ENCODE measurements at places on chromosomes 3 and 15. TPM values are rescaled to one million over a fixed set of nuclear protein-coding genes. Genes with fewer than 3 reads are reported as not detected.

ASB14 gene
- total RNA-seq = not detected

ZIC1 gene
- not detected for total RNA-seq

CFAP100 gene
- total RNA-seq = not detected

DPPA4 gene
- not detected for total RNA-seq

ROBO1 gene
- total RNA-seq = 30.3 TPM

GLDN gene
- not detected for total RNA-seq

CKMT1B gene
- 19.0 TPM for total RNA-seq

- H3K36me3 ChIP-seq = no peaks in the 10 kb centered on the region
- peak; percentile 64 for DNase-seq
- H3K4me1 ChIP-seq = peaks cover 13% of the 10 kb centered on the region
- no peak overlapping the region for H3K4me3 ChIP-seq
- no peaks in the 10 kb centered on the region for H3K27me3 ChIP-seq
These were observed 1264.3 kb upstream of the ALCAM start for GRCh38 chr3:104102386-104102785.

DNA sequence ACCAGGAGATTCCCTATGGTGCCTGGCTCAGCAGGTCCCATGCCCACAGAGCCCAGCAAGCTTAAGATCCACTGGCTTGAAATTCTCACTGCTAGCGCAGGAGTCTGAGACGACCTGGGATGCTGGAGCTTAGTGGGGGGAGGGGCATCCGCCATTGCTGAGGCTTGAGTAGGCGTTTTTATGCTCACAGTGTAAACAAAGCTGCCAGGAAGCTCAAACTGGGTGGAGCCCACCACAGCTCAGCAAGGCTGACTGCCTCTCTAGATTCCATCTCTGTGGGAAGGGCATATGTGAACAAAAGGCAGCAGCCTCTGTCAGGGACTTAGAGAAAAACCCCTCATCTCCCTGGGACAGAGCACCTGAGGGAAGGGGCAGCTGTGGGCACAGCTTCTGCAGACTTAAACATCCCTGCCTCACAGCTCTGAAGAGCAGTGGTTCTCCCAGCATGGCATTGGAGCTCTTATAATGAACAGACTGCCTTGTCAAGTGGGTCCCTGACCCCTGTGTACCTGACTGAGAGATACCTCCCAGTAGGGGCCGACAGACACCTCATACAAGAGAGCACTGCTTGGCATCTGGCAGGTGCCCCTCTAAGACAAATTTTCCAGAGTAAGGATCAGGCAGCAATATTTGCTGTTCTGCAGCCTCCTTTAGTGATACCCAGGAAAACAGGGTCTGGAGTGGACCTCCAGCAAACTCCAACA, 231.5 kb upstream of the SETMAR start:
- H3K4me1 ChIP-seq = no peaks in the 10 kb centered on the region
- H3K27me3 ChIP-seq = no peaks in the 10 kb centered on the region
- DNase-seq = no peak

GRCh38 chr3:73179601-73180000, 118.1 kb downstream of the EBLN2 start:
- no peak overlapping the region for H3K27ac ChIP-seq
- no peak overlapping the region for H3K4me3 ChIP-seq
- no peaks in the 10 kb centered on the region for H3K4me1 ChIP-seq

DNA sequence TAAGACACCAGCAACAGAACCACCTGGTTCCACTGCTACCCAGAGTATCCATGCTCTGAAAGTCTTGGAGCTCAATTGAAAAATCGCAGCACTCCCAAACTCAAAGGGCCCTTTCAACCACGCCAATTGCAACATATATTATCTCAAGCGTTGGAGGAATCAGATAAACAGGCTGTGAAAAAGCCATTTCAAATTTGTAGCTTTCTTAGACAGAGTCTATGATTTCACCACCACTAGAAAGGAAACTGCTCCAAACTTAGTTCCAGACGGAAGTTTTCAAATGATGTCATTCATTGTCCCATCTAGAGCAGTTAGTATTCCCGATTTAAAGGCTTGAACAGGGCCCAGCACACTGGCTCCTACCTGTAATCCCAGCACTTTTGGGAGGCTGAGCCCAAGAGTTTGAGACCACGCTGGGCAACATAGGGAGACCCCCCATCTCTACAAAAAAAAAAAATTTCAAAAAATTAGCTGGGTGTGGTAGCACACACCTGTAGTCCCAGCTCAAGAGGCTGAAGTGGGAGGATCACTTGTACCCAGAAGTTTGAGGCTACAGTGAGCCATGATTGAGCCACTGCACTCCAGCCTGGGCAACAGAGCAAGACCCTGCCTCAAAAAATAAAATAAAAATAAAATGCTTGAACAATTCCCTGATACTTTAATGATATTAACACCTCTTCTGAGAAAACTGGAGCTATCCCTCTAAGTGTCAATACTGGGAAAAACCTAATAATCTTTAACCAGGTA, 16.8 kb downstream of the TNIK start:
- H3K36me3 ChIP-seq = no peaks in the 10 kb centered on the region
- DNase-seq = no peak
- H3K4me3 ChIP-seq = no peak overlapping the region
- H3K27ac ChIP-seq = no peak overlapping the region
- no peaks in the 10 kb centered on the region for H3K27me3 ChIP-seq

- H3K27me3 ChIP-seq = no peaks in the 10 kb centered on the region
- no peaks in the 10 kb centered on the region for H3K36me3 ChIP-seq
- H3K4me1 ChIP-seq = peaks cover 9% of the 10 kb centered on the region
- peak; percentile 73 for DNase-seq
- H3K27ac ChIP-seq = no peak overlapping the region
These were observed 77.2 kb downstream of the GREM1 start for GRCh38 chr15:32794973-32795372.

GRCh38 chr3:126893651-126894050, 89.3 kb upstream of the PLXNA1 start:
- H3K27ac ChIP-seq = no peak overlapping the region
- peaks cover 48% of the 10 kb centered on the region for H3K4me1 ChIP-seq
- no peak for DNase-seq

- no peak overlapping the region for H3K4me3 ChIP-seq
- H3K27me3 ChIP-seq = no peaks in the 10 kb centered on the region
- H3K4me1 ChIP-seq = peaks cover 27% of the 10 kb centered on the region
These were observed 29.8 kb downstream of the CDCP1 start for GRCh38 chr3:45116350-45116749.

- no peaks in the 10 kb centered on the region for H3K27me3 ChIP-seq
- no peaks in the 10 kb centered on the region for H3K4me1 ChIP-seq
- no peak overlapping the region for H3K4me3 ChIP-seq
- no peaks in the 10 kb centered on the region for H3K36me3 ChIP-seq
These were observed 393.3 kb downstream of the TIGIT start for GRCh38 chr3:114687151-114687550.

DNA sequence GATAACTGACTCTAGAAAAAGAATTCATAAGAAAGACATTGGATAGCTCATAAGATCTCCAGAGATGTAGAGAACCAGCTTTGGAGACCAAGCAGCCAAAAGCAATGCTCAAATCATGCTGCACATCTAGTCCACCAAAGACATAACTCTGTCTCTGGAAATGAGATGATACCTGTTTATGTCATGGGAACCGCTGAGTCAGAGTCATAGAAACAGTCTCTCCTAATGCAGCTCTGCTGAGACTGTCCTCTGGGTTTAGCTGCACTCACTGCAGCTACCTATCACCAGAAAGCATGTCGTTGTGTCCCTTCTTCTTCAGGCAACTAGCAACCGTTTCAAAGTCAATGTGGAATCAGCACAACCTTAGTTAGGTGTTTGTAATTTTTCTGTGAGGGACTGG, 218.5 kb upstream of the ROBO1 start:
- no peak overlapping the region for H3K4me3 ChIP-seq
- H3K36me3 ChIP-seq = no peaks in the 10 kb centered on the region
- H3K4me1 ChIP-seq = no peaks in the 10 kb centered on the region

DNA sequence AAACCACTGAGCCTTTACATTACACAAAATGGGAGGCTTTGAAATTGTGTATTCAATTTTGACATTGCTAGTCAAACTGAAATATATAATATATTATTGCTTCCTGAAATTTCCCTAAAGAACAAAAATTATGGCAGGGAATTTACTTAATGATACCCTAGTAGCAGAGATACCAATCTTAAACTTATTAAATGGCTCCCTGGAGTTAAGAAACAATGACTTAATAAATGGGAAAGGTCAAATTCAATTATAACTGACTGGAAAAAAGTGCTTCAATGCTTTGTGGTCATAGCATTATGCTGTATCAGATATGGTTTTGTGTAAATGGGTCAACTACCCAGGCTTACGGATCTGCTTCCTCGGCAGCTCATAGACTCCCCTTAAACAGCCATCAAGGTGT, 244.1 kb downstream of the CNTN3 start:
- no peaks in the 10 kb centered on the region for H3K4me1 ChIP-seq
- no peak overlapping the region for H3K4me3 ChIP-seq
- no peaks in the 10 kb centered on the region for H3K27me3 ChIP-seq
- no peaks in the 10 kb centered on the region for H3K36me3 ChIP-seq
- no peak overlapping the region for H3K27ac ChIP-seq
- no peak for DNase-seq

DNA sequence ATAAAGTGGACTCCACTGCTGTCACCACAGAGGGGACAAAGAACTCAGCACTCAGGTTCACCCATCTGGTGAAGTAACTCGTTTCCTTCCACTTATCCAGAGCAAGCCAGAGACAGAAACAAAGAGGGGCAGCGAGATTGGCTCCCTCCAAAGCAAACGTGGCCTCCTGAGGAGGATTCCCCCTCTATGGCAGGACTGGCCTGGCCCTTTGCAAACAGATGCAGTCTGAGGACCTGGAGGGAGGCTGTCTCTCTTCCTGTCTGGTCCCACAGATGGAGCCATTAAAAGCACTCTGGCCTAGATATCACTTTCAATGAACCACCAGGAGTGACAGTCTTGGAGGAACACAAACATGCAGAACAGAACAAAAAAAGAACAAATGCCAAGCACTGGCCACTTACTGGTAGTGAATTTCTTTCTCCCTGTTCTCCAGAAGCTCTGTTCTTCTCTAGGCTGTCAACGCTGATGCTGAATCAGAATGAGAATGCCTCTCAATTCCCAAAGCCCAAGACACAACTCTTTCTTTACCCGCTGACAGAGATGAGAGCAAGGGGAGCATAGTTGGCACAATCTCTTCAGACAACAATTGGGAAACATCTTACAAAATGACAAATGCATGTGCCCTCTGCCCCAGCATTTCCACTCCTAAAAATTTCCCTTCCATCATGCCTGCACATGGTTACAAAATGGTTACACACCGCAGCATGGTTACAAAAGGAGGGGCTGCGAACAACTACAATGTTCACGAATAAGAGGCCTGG, 14.3 kb downstream of the KLHL25 start:
- peaks cover 15% of the 10 kb centered on the region for H3K4me1 ChIP-seq
- DNase-seq = no peak
- no peaks in the 10 kb centered on the region for H3K36me3 ChIP-seq

DNA sequence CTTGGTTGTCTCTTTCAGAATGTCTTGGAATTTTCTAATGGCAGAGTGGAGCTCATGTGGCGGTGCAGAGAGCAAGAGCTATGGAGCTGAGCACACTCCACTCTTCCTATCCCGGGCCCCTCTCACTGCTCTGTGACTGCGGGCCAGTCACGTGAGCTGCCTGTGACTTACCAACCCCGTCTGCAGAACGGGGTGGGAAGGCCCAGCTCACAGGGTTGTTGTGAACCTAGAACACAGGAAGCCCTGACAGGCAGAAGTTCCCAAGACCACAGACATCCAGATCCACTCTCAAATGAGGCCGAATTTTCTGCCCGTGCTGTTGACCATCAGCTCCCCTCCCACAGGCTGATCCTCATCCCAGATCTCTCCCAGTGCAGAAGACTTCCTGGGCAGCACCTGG, 35.5 kb upstream of the PLXNA1 start:
- H3K4me1 ChIP-seq = no peaks in the 10 kb centered on the region
- H3K27ac ChIP-seq = no peak overlapping the region
- H3K4me3 ChIP-seq = no peak overlapping the region
- no peaks in the 10 kb centered on the region for H3K27me3 ChIP-seq

GRCh38 chr3:107674371-107674770, 151.6 kb downstream of the BBX start:
- H3K36me3 ChIP-seq = no peaks in the 10 kb centered on the region
- H3K27ac ChIP-seq = no peak overlapping the region
- no peak for DNase-seq
- peaks cover under 1% of the 10 kb centered on the region for H3K4me1 ChIP-seq
- H3K4me3 ChIP-seq = no peak overlapping the region

- no peak for DNase-seq
- peaks cover 13% of the 10 kb centered on the region for H3K36me3 ChIP-seq
- peaks cover 2% of the 10 kb centered on the region for H3K4me1 ChIP-seq
- no peak overlapping the region for H3K4me3 ChIP-seq
- H3K27me3 ChIP-seq = no peaks in the 10 kb centered on the region
These were observed 110.8 kb upstream of the RAD18 start for GRCh38 chr3:9074079-9074478.

DNA sequence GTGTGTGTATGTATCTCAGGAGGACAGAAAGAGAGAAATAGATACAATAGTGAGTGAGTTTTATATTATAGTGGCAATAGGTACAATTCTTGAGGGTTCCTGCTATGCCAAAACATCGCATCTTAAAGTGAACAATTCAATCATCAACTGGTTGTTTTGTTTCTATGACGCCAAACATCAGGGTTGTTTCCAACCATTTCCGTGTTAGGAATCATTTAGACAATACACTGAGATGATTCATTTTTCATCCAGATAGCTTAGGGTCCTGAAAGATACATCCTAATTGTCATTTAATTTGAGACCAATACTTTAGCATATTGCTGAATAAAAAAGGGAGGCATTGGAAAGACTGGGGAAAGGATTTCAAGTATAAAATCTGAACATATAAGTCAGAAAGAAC, 472.2 kb downstream of the MCTP2 start:
- no peaks in the 10 kb centered on the region for H3K27me3 ChIP-seq
- DNase-seq = no peak
- H3K36me3 ChIP-seq = no peaks in the 10 kb centered on the region
- H3K4me1 ChIP-seq = no peaks in the 10 kb centered on the region

DNA sequence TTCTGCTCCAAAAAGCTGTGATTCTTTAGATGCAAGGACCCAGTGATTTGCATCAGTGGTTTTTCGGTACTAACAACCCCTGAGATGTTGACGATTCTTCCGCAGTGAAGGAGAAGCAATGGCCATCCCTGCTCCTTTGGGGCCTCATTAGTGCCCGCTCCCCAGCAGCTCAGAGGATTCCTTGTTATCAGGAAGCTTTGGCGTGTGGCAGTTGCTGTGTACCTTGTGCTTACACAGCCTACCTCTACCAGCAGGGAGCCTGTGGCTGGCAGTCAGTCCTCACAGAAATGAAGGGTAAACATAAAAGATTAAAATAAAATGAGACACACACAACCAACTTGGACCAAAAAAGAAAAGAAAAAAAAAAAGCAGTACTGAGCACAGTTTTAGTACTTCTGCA, 55.2 kb downstream of the CNTN3 start:
- H3K27ac ChIP-seq = no peak overlapping the region
- H3K27me3 ChIP-seq = no peaks in the 10 kb centered on the region
- H3K36me3 ChIP-seq = no peaks in the 10 kb centered on the region
- no peak for DNase-seq
- no peak overlapping the region for H3K4me3 ChIP-seq

Data from MCF 10A (cell line).